ENCODE measurements at places on chromosomes 7 and 10. TPM values are rescaled to one million over a fixed set of nuclear protein-coding genes. Genes with fewer than 3 reads are reported as not detected.

The ELN gene
- 69.1 TPM for total RNA-seq

The PDK4 gene
- 0.36 TPM for total RNA-seq

DNA sequence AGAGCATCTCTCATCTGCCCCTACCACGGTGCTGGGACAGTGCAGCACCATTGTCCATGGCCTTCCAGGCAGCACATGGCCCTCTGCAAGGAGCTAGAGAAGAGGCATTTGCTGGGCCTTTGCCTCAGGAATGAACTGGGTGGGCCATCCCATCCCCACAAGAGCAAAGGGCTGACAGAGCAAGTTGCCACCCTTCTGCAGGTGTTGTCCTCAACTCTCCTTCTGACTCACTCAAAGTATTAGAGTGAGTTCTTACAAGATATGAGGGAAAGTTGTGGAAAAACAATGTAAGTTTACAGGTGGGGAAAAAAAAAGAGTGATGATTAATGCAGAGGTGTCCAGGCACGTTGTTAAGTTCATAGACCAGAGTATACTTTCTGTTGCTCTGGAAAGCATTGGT, 261.2 kb downstream of the SKIDA1 start:
- DNase-seq: no peak

- no peak for DNase-seq
Observed at GRCh38 chr10:23283680-23284079, 60.9 kb downstream of the C10orf67 start.

GRCh38 chr10:19247843-19248242, 199.2 kb downstream of the MALRD1 start:
- DNase-seq: no peak

The LRIT2 gene
- not detected for total RNA-seq

- no peak for DNase-seq
Observed at GRCh38 chr10:24790599-24790998, 66.9 kb upstream of the ARHGAP21 start.

The CYP3A7 gene
- not detected for total RNA-seq

- DNase-seq: peak; percentile 64
Observed at GRCh38 chr10:132390921-132391675, 5.9 kb upstream of the PWWP2B start.

DNA sequence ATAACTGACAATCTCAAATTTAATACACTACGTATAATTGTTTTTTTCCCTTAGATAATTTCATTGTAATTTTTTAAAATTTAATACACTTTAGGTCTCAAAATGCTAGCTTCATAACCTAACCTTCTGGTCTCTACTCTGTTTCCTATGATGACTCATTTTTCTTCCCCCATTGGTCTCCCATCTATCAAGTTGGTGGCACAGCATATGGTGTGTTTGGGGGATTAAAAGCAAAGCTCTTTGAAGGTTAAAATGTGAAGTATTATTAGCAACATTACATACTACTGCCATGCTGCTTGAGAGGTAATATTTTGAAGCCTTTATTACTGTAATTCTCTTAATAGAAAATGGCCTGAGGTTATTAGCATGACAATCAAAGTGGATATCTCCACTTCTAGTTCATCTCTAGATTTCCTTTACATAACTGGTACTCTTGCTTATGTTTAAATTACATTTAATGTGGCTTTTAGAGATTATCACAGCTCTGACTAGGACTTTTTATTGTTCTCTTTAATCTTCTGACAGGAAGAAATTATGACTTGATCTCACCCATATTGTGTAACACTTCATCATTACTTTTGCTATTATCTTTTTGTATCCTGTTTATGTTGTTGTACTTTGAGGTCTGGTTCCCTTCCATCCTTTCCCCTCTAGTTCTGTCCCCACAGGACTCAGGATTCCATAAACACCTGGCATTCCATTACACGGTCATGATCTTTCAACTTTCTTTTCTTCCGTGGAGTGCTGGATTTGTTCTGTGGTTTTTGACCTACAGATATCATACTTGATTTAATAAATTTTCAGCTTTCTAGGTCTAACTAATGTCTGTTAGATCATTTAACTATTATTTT, 185.1 kb downstream of the SEMA3D start:
- DNase-seq: no peak

DNA sequence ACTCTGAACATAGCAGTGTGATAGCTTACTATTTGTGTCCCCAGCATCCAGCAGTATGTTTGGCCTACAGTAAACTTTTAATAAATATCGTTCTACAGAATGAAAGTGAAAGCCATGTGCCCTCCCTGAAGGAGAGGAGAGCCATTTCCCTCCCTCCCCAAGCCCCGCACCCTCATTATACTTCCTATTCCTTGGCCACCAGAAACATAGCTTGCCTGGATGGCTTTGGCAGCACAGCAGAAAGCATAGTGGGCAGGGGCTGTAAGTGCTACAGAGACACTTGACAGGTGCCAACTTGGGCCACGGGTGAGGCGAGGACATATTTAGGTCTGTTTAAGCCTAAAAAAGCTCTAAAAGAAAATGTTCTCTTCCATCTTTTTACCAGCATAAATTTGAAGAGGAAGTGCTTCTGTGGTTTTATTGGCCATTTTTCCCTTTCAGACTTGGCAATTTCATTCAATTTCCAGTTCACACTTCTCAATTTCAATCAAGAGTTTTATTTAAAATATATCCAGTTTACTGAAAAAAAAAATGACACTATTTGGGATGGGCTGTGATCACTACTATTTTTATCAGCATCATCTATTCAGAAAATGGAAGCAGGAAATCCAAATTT, 12.7 kb downstream of the HHEX start:
- DNase-seq: no peak

The SORCS1 gene
- total RNA-seq: not detected

DNA sequence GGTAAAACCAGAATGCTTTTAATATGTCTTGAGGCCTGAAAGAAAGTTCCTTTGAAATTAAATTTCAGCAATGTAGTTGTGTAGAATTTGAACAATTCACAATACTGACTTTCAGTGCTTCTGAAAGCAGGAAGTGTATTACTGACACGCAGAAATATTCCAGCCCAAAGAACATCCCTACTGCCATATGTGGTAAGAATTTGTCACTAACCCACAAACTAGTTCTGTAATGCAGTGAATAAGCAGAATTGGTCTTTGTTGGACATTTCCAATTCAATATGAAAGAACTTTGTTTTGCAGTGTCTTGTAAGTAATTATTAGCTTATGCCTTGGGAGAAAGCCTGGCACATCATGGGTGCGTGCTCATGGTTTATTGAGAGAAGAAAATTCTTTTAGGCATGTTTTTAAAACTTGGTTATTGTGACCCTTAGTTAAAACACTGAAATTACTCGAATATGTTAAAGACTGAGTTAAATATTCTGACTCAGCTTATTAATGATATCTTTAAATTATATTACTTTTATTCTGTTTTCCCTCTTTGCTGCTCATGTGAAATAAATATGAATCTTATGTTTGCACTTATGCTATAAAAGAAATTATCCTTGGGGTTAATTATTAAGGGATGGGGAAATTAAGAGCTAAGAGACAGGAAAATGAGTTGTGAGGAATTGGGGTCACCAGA, 33.4 kb downstream of the PTPN12 start:
- DNase-seq: peak; percentile 74

The GPR26 gene
- total RNA-seq: not detected

The RUFY2 gene
- total RNA-seq: 35.5 TPM

GRCh38 chr10:101228153-101228965, 904 bp downstream of the LBX1 start:
- DNase-seq: peak; percentile 93
